BJ (cell line): ENCODE measurements at places on chromosomes 7 and 10.

GRCh38 chr7:10789170-10789569 lies 184.5 kb upstream of the PHF14 start:
- no peak for DNase-seq

DNA sequence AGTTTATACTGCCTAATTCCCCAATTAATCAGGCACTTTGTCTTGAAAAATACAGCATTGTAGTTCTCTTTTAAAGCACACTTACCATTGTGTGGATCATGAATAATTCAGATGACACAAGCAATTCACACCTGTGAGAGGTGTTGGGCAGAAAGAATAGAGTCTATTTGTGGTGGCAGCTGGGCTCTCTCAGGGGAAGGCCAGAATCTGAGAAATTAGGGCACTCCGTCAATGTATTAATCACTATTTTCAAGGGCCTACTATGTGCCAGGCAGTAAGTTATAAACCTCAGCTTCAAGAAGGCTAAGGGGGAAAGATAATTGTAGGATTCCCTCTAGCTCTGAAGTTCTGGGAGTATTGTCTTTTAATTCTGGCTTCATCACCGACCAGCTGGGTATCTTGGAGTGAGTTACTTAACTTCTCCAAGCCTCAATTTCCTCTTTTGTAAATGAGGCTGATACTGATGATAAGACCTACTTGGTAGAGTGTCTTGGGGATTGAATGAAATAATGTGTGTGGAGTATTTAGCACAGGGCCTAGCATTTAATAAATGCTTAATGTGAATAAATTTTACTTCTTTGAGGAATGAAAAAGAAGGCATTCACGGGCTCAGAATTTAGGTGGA lies 2.5 kb downstream of the CHN2 start:
- DNase-seq: no peak

DNA sequence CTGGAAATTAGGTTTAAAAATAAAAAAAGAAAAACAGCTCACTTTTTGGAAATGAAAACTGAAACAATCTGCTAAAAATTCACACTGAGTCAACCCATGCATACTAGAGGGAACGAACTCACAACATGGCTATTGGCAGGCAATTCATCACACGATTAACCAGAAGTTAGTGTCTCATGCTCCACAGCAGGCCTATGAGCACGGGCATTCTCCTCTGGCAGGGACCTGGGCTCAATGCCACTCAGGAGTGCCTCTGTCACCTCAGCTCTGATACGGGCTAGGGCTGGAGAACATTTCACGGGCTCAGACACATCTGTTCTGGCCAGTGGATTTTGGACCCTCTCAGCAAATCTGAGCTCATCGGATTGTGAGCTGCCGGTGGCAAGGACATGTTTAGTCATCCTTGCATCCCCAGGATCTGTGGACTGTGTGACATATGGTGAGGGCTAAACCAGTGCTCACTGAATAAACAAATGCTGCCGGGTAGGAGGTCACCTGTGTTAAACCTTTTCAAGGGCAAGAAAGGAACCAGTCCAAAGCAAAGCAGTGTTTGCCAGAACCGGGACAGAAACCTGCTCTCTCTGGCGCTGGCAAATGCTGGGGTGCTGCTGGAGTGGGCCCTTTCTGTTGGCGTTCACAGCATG lies 40.1 kb downstream of the POLR3A start:
- DNase-seq: no peak

- no peak for DNase-seq
These were observed 44.5 kb upstream of the ZMIZ1 start for GRCh38 chr10:79024296-79024695.

- no peak for DNase-seq
These were observed 763.9 kb downstream of the GRID1 start for GRCh38 chr10:85602713-85603112.

GRCh38 chr7:3304131-3304530 lies 3.1 kb downstream of the SDK1 start:
- no peak for DNase-seq

GRCh38 chr10:42875798-42876341 lies 93.3 kb downstream of the BMS1 start:
- no peak for DNase-seq
